Foreskin melanocyte (primary cell): ENCODE measurements at places on chromosomes 11 and 22.

DNA sequence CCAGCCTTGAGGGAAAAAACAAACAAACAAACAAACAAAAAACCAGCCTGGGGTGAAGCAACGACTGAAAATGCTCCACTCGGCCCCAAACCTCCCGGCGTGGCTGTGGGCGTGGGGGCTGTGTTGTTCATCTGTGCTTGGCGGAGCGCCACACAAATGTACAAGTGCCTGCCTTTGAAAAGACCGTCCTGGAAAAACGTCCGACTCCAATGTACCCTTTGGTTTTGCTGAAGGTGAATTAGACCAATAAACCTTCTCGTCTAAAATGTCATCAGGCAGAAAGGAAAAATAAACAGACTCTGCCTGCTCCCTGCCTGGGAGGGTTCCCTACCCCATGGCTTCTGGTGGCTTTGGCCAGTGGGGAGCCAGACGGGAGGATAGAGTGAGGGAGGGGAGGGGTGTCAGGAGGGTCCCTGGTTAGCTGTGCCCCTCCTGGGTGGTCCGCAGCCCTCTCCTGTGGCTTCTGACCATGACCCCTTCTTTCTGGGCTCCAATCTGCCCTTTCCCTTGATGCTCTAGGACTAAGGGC lies 93.9 kb downstream of the TRMU start:
- DNase-seq: no peak

DNA sequence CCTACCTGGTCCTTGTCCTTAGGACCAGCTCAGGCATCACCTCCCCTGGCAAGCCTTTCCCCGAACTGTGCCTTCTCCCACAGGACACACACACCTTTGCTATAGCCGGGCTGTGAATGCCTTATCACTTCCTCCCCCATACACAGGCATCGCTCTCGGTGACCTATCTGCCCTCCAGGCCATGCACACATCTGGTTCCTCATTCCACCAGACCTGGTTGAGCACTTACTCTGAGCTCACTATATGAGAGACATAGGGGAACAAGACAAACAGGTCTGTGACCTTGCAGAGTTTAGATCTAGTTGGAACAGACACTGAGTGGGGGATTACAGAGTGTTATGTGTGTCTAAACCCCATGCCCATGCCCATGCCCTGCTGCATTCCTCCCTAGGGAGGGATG lies 3.1 kb upstream of the BCR start:
- no peak for DNase-seq

DNA sequence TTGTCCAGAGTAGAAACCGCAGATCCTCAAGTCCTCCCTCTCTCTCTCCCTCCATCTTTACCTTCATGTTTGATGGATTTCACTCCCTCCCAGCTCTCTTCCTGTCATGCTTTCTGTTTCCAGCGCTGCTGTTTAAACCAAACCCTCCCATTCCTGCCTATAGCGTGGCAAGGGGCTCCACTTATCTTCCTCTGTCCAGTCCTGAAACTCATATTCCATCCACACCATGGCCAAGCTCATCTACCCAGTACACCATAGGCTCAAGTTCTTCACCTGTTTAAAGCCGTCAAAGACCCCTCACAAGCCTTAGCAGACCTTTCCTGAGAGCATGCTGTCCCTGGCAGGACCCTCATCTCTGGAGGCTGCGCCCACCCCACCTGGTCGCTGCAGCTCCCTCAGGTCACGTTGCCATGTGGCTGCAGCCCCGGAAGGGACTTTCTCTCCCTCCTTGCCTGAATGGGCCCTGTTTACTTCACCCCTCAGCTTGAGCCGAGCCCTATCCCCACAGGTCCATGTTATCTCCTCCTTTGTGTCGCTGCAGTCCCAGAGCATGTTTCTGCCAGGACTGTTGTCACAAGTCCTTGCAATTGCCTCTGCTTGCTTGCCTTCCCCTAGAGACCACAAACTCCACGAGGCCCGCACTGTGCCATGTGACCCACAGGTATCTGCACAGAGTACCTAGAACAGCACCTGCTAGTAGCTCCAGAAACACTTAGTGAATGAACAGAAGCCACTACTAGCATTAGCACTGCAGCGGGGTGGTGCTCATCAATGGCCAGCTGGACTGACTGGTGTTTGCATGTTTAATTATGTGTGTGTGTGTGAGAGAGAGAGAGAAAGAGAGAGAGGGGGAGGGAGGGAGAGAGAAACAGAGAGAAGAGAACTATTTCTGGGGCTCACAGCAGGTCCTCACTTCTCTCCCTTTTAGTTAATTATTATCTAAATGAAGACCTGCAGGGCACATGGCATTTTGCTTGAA lies 149.4 kb upstream of the SNX19 start:
- DNase-seq: no peak

- DNase-seq: no peak
Observed at GRCh38 chr11:86464509-86465221, 90.0 kb downstream of the CCDC81 start.

GRCh38 chr22:24423519-24424000 lies 3.8 kb upstream of the ADORA2A start:
- no peak for DNase-seq

DNA sequence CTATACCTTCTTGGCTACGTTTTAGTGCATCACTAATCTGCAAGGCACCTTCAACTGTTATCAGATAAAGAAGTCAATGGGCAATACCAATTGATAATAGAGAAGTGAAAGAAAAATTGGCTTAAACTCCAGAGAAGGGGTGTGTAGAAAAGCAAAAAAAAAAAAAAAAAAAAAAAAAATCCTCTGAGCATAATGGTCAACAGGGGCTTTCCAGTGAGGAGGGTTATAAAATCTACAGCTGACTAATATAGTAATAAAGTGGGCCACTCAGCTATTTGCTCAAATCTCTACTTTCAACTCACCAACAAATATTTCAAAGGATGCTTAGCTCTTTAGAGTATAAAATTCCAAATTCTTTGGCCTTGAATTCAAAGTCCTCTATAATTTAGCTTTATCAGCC lies 77.8 kb downstream of the APOL5 start:
- DNase-seq: no peak

- DNase-seq: peak; percentile 92
Observed at GRCh38 chr11:843818-844692, 1.4 kb downstream of the TSPAN4 start.

DNA sequence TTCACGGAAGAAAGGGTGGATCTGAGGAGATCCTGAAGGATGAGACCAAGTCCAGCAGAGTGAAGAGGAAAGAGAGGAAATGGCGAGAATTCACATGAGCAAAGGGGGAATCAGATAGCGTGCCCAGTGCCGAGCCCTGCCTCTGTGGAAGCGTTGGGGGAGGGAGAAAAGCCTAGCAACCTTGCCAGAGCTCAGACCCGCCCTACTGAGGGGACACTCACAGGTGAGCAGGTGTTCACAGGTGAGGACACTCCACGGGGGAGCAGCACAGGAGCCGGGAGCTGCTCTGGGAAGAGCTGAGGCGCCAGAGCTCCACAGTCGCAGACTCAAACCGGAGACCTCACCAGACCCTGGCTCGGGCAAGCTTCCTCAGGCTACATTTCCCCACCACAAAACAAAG lies 56.2 kb downstream of the MICAL3 start:
- no peak for DNase-seq

GRCh38 chr22:45645526-45646414 lies 25.9 kb upstream of the ATXN10 start:
- DNase-seq: peak; percentile 13

DNA sequence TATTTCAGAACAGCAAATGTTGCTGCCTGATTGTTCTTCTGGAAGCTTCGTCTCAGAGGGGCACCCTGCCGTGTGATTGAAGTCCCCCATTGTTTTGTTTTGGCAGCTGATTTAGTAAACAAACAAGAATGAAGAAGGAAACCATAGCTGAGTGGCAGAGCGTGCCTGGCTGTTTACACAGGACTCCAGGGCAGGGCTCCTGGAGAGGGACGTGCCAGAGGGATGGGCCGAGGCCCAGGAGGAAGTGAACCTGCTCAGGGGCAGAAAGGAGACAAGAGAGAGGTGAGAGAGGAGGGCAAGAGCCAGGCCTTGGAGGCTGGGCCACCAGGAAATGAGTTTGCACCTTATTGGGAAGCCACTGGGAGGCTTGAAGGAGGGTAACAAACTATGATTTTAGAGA lies 85.5 kb upstream of the B3GAT1 start:
- no peak for DNase-seq

GRCh38 chr11:47131136-47131535 lies 45.5 kb downstream of the ARFGAP2 start:
- DNase-seq: no peak

GRCh38 chr11:64318766-64319761 lies 1.1 kb downstream of the PRDX5 start:
- DNase-seq: no peak

DNA sequence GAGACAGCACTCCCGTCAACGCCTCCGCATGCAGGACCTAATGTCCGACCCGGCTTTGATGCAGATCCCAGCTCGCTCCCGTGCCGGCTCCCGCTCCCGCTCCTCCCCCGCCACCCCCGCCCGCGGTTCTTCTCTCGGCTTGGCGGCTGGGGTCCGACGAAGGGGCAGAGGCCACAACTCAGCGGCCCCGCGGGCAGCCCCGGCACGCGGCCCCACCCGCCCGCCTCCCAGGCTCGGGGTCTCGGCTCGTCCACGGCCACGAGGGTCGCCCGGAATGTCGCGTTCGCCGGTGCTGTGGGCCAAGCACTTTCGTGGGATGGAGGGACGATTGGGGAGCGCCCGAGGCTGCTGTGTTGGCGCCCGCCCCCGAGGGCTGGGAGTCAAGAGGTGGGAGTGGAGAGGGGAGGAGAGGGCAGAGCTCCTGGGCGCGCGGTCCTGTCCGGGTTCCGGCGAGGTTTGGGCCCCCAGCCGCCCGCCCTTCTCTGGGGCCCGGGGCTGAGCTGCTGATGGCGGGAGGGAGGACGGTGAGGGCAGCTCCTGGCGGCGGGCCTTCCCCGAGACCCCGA lies 5.3 kb upstream of the TBX1 start:
- no peak for DNase-seq

GRCh38 chr11:84211896-84212295 lies 925.7 kb upstream of the CCDC90B start:
- no peak for DNase-seq

- no peak for DNase-seq
Observed at GRCh38 chr11:114309517-114309916, 13.3 kb downstream of the NNMT start.
